ENCODE measurements at places on chromosomes 11 and 22.
A peak's percentile ranks its signal among the peaks of the same experiment; 100 is the strongest.

GRCh38 chr11:126072801-126073594, 10.3 kb upstream of the CDON start:
- DNase-seq: no peak

GRCh38 chr11:13970986-13971385, 8.5 kb downstream of the SPON1 start:
- DNase-seq: no peak

- DNase-seq: no peak
Observed at GRCh38 chr11:68867066-68867465, 25.4 kb upstream of the CPT1A start.

- no peak for DNase-seq
Observed at GRCh38 chr22:46994983-46995382, 232.5 kb downstream of the TBC1D22A start.

GRCh38 chr22:21076912-21077625, 31.3 kb downstream of the LRRC74B start:
- DNase-seq: no peak

DNA sequence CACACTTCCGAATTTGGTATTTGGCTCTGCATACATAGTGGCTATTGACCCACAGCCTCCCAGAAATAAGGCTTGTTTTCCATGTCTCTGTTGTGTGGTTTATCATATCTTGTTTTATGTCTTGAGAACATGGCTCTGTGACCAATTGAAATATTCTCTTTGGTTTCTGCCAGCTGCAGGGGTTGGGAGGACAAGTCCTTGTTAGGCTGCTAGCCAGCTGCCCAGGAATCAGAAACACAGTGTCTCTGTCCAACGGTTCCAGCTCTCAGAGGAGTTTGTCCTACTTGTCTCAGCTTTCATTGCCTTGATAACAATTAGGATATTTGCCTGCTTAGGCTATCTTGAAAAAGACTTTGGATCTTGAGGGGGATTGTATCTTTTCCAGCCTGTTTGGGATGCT, 6.0 kb upstream of the SLC7A4 start:
- no peak for DNase-seq

DNA sequence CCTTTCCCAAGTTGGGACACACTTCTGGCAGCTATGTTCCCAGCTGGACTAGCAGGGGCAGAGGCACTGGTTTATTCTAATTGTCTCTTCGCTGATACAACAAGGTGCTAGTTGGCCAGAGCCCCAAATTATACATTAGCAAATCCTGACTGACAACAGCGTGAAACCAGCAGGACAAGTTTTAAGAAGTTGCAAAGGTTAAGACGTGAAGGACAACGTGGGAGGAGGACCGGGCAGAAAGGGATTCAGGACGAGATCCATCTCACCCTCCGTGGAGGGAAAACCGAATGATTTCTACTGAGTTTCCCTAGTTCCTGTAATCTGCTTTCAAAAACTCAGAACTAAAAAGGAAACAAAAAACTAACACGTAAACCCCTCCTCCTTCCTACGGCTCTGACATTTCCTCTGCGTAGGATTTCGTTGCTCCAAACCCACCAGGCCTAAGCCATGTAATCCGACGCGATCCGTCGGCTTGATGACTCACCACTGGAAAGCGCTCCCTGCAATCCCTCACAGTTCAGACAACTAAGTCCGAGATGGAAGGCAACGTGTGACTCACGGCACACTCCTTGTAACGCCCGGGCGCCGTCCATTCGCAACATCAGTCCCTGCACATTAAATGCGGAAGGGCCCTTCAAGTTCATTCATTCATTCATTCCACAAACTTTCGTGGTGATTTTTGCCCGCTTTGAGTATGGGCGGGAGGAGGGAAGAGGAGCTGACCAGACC, 703 bp downstream of the POGLUT3 start:
- DNase-seq: peak; percentile 99

DNA sequence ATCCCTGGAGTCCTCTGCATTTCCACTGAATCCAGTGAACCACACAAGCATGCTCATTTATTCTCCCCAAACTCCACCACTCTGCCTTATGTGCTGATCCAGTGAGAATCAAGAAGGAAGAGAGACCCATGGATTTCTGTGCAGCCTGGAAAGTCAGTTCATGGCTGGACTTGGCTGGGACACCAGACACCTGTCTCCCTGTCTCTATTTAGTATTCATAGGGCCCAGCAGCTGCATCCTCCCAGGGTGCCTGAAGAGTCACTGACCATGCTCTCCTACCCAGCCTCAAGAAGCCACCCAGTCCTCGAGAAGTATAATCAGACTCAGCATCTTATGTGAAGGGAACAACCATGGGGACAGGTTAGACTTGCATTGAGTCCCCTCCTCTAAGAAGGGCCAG, 83.2 kb downstream of the ZNF280B start:
- no peak for DNase-seq

- DNase-seq: no peak
Observed at GRCh38 chr11:124075841-124076651, 34.9 kb upstream of the OR10G7 start.

DNA sequence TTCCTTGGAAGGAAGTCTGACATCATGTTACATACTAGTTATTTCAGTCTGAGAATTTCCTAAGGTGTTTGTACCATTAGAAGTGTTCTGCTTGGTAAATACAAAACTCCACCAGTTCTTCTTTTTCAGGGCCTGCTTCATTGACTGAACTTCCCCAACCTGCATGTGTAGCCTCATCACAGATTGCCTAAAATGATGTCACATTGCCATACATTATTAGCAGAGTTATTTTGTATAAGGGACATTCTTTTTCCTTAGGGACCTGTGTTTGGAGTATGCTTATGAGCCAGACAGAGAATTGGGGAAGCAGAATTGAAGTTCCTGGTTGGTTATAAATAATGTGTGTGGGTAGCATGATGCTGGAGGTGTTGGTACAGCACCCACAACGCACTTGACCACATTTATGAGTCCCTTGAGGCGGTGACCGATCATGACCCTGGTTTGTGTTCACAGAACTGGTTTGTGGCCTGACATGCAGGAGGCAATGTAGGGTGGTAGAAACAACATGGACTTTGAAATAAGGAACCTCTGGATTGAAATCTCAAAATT, 16.4 kb upstream of the MMP7 start:
- DNase-seq: no peak

GRCh38 chr22:29310863-29311339, 4.5 kb downstream of the GAS2L1 start:
- DNase-seq: peak; percentile 83

DNA sequence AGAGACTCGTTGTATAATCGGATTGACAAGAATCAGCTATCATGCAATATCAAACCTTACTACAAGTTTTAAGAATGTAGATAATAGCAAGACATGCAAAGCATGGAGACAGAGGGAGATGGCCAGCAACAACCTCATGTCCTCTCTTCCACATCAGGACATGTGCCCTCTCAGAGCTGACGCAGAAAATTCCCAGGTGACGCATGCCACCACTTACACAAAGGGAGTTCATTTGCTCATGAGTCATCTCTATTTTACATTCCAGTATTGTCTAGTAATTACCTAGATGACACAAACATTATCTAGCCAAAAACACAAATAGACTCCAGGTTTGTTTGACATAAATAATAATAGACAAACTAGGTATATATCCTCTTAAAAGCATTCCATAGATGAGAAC, 38.1 kb upstream of the OPCML start:
- DNase-seq: no peak

- no peak for DNase-seq
Observed at GRCh38 chr11:75429902-75430713, 2.9 kb downstream of the KLHL35 start.

- DNase-seq: no peak
Observed at GRCh38 chr11:96319898-96320656, 22.9 kb downstream of the MAML2 start.

DNA sequence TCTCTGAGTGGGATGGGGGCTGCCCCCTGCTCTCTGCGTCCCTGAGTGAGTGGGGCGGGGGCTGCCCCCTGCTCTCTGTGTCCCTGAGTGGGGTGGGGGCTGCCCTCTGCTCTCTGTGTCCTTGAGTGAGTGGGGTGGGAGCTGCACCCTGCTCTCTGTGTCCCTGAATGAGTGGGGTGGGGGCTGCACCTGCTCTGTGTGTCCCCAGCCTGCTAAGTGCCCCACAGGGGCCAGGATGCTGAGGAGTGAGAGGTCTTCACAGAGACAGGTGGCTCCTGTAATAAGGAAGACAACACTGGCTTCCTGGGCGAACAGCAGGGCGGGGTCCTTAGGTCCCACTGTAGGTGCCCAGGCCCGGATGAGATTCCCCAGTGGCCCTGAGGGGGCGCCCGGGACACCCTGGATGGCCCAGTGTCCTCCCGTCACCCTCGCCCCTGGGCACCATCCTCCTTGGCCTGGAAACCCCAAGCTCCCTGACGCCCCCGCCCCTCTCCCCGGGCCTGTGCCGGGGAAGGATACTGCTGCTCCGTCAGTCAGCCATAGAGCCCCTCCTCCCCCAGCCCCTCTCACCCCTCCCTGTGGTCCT, 3.8 kb upstream of the CCDC188 start:
- DNase-seq: no peak

GRCh38 chr11:124673333-124674167, at the start of the genes SIAE and SPA17:
Gene SIAE (minus strand): TSS chr11:124673739. CDS start chr11:124673708, 31 bp downstream.
Gene SPA17 (plus strand): TSS chr11:124673904. CDS start chr11:124675265, 1,361 bp downstream.
- peak; percentile 85 for DNase-seq

DNA sequence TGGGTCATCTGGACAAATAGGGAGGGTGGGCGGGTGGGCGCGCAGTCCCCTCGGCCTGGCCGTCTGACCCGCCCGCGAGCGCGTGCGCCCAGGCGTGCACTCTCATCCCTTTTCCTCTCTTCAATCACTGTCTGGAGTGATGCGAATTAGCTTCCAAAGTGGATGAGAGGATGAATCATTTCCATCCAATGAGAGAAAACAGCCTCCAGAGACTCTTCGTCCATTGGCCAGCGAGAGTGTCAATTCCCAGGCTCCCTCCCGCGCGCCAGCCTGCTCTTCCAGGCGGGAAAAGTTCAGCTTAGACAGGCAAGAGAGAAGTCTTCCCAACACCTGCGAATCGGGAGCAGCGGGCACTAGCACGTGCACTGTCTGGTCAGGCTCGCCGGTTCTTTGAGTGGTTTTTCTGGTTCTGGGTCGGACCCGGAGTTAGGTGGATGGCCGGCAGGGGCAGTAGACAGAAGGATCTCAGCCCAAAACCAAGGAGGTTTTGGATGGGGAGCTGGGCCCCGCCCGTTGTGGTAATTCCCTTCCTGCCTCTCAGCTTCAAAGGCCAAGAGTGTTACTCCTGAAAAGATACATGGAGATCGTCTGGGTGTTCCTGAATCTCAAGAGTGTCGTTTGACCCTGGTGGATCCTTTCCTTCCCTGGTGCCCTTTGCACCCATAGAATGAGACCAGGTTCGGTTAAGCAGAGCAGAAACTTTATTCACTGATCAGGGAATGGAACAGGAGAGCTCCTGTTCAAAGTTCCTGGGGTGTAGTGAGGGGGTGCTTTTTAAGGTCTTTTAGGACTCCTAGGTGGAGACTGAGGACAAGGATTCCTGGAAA, 33.4 kb upstream of the GLYATL1 start:
- DNase-seq: peak; percentile 68

GRCh38 chr11:92130421-92130831, 94.2 kb upstream of the FAT3 start:
- DNase-seq: peak; percentile 5

GRCh38 chr22:35913925-35914324, 114.7 kb downstream of the RBFOX2 start:
- no peak for DNase-seq

DNA sequence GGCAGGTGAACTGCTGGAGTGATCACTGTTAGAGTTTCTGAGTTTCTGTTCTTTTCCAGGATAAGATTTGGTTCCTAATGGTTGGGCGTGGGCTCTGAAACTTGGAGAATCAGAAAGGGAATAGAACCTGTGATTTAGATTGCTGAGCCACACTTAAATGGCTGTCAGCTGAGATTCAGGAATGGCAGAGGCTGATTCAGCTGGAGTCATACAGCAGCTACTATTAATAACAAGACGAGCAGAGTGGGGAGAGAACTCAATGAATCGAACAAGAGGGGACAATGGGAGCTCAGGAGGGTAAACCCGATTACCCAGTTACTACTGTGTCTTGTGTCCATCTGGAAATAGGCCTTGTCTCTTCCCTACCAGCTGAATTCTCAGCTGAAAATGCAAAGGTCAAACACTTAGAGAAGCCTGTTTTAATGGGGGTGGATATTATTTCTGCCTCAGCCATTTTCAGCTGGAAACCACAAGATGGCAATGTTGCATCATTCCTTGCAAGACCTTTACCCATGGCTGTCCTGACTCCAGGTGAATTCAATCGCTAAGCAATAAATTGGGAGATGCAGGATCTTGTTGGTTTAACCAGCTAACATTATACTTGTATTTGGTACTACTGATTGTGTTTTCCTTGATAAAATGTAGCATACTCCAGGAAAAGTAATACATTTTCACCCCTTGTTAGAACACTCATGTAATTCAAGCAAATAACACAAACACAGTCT, 104.5 kb upstream of the RAG2 start:
- DNase-seq: peak; percentile 15

- peak; percentile 67 for DNase-seq
Observed at GRCh38 chr11:83583757-83584366, 297.7 kb upstream of the CCDC90B start.

GRCh38 chr22:47396515-47396914, 634.1 kb downstream of the TBC1D22A start:
- no peak for DNase-seq

DNA sequence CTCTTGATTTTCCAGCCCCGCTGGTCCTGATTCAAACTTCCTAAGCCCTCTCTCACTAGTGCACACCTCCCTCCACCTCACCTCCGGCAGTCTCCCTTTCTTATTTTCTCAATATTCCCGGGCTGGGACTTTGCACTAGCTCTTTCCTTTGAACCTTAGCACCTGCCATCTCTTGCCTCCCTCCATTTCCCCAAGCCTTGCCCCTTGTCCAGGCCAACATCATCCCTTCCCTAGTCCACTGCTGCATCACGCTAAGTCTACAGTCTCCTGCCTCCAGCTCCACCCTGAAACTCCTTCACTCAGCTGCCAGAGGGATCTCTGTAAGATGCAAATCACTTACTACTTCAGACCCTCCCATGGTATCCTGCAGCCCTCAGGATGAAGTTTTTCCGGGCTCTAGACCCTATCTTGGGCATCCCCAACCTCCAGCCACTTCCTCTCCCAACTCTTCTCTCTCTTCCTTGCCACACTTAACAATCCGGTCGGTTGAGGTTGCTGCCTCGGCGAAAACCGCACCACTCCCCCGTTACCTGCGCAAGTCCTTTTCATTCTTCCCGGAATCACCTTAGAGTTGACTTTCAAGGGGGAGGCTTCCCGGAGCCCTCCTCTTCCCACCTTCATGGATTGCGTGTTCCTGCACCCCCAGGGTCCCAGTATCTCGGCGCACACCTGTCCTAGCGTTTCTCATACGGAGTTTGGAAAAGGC, 42.7 kb downstream of the NECTIN1 start:
- DNase-seq: no peak

GRCh38 chr22:41047801-41048211, 44.6 kb upstream of the EP300 start:
- no peak for DNase-seq

Measured in non-pigmented ciliary epithelial cell (primary cell).